ENCODE measurements at places on chromosomes 2 and 18. TPM values are rescaled to one million over a fixed set of nuclear protein-coding genes. Genes with fewer than 3 reads are reported as not detected.
A peak's percentile ranks its signal among the peaks of the same experiment; 100 is the strongest.

GRCh38 chr2:47034973-47035609 is 119.5 kb upstream of the MCFD2 start:
- DNase-seq: peak; percentile 61

DNA sequence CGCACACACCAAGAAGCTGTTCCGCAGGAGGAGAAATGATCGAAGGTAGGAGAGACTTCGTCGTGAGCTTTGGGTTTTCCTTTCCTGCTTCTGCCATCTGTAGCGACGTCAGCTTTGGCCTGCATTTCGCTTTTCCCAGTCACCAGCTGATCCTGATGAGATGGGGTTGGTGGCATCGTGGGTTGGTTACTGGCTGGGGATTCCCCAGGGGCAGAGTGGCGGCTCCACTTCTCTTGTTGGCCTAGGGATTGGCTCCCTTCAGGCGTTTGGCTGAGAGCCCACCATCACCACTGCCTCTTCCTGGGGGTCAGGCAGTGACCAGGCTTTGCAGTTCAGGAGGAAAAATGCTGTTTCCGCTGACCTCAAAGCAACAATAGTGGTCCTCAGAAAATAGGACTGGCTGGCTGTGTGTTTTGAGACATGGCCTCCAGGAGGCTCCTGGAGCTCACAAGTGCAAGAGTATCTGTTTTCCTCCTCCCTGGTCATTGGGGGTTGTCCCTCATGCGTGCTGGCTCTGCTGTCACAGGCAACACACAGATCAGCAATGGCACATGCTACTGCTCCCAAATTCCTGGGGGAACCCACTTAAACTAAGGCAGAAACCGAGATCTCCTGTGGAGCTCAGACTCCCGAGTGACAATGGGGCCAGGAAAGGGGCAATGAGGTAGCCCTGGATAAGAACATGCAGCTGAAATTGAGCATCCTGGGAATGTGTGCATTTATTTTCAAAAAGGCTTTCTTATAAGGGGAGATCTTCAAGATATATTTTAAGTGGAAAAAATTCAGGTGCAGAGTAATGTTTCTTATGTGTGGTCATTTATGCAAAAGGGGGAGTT is 173.0 kb downstream of the CTIF start:
- DNase-seq: peak; percentile 51

DNA sequence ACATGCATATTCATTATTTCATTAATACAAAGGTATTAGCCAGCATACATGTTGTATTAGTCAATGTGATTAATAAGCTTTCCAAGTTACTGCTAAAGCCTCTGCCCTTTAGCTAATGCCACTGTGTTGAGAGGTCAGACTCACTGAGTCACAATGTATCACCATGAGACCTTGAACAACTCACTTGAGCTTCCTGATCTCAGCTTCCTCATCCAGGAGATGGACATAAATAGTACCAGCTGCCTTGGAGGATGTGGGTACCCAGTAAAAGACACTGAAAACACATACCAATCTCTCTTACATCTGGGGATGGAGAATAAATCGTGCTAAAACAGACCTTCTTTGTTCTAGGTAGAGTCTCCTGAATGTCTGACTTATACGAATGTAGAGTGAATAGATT is 224.6 kb downstream of the EPHA4 start:
- peak; percentile 3 for DNase-seq

METAP1D gene
- total RNA-seq: 7.8 TPM

DNA sequence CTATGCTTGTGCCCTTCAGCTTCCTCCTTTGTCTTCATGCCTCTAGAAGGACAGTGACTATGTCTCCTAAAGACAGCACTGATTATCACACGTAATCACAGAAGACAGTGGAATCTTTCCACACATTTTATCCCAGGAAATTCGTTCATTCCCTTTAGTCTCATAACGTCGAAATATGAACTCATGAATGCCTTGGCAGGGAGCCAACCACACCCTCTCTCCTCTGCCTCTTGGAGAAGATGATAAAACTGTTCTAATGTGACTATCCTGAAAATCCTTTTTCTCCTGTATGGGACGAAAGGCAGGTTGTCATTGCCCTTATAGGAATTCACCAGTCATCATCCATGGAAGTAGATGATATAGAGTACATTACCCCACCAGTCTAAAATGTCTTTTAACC is 726.6 kb upstream of the FANCL start:
- no peak for DNase-seq

RND3 gene
- total RNA-seq: 187 TPM

DNA sequence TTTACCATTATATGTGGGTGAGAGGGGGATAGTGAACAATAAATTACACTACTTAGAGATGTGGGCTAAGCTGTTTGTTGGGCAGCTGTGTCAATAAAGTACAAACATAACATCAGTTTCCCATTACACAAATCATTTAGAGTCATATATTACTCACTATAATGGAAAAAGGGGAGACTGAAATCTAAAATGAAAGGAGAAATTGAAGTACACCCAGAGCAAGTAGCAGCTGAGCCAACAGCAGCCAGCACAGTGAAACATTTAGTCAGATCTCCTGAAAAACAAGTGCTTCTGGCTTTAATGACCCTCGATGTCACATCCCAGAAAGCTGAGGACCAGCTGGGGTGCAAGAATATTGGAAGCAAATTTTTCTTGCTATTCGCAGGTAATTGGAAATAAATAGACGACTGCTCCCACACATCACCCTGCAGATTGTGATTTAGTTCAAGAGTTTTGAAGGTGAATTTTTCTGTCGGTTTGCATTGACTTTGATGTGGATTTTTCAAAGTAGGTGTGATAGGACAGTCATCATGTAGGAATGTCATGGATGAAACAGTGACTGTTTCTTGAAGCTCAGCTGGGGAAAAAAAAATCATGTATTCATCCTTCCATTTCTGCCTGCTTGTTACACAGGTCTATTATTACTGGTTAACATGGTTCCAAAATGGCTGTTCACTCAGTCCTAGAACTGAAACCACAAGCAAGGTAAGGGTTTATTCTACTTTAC is 1607.3 kb upstream of the CELF4 start:
- peak; percentile 54 for DNase-seq

GRCh38 chr2:191296083-191297006 is 51.1 kb downstream of the MYO1B start:
- no peak for DNase-seq

FBLN7 gene
- 3.0 TPM for total RNA-seq

- no peak for DNase-seq
These were observed 16.1 kb upstream of the ARL5A start for GRCh38 chr2:151844211-151844896.

DNA sequence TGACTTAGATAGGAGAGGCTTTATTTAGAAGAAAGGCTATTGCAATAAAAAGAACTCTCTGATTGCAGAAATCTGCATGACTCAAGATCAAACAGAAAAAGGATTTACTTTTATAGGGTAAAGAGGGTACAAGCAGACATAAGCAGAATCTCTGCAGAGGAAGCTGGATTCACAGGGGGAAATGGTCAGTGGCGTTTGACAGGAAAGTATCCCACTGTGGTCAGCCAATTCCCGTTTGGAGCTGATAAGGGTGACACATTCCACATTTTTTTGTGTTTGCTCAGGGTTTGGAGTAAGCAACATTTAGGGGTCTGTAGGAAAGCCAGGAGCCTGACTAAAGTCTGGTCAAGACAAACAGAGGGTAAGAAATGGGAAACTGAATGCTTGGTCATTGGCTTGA is 23.9 kb upstream of the SCYGR5 start:
- DNase-seq: no peak

DNA sequence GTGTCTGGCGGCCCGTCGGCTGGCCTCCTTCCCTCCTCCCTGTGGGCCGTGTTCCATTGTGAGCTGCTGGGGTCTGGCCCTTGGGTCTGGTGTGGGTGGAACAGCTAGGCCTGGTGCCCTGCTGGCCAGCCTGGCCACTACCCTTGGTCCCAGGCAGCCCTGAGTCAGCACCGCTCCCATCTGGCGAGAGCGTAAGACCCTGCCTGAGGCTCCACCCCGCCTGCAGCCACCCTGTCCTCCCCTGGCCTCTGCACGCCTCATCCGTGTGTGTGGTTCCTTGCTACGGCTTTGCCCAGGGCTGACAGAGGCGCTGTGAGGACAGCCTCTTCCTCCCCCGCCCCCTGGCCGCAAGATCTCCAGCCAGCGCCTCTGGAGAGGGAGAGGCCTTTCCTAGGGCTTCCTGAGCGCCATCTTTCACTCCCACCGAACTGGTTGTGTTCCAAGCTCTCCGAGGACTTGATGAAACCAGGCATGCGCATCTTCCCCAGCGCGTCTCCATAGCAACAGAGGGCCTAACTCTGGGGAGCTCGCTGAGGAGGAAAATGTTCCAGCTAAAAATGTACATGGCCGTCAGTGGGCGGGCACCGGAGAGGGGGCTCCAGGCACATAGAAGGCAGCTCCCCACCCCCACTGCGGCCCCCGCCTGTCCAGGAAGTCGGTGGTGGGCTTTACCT is 83.0 kb downstream of the STPG4 start:
- no peak for DNase-seq

- DNase-seq: no peak
These were observed 1.3 kb upstream of the FIGN start for GRCh38 chr2:163737190-163737439.

- no peak for DNase-seq
These were observed 18.9 kb upstream of the PDIA6 start for GRCh38 chr2:10831400-10831985.

- DNase-seq: peak; percentile 28
These were observed 229.5 kb upstream of the ZC3H15 start for GRCh38 chr2:186256540-186256939.

DNA sequence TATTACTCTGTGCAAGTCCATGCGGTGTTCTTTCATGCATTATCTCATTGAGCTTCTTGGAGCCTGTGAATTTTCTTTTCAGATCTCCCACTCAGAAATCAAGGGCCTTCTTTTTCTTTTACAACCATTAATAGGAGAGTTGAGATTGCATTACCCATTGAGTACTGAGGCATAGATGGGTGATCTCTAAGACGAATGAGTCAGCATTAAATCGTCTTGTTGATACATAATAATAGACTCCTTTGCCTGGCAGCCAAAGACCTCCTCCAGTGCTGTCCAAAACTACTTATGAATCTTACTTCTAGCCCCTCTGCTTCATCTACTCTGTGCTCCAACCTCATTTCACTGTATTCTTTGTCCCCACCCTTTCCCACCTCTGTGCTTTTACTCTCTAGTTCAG is 180.5 kb downstream of the AGPS start:
- peak; percentile 20 for DNase-seq

Measured in M059J (cell line).